Activated CD4-positive, alpha-beta T cell treated with anti-CD3 and anti-CD28 coated beads for 48 hours (primary cell): ENCODE measurements at places on chromosomes 5 and 9.

GRCh38 chr9:112104901-112105300 is 70.2 kb downstream of the SUSD1 start:
- no peak for DNase-seq

DNA sequence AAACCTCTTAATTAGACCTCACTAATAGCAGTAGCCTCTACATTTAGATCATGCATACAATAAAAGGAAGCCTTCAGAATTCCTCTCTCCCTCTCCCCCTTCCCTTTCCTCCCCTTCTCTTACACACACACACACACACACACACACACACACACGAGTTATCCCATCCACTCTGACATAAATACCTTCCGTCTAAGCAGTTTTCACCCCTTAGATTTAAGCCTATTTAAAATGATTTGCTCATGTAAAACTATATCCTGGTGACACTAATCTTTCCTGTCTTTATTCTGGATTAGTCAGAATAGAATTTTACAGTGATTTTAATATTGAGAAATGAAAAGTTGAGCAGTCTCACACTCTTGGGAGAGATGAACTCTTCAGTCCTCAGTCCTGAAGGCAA is 35.0 kb downstream of the PRELID2 start:
- no peak for DNase-seq

GRCh38 chr9:89122949-89123348 is 55.7 kb downstream of the SHC3 start:
- DNase-seq: no peak

- DNase-seq: no peak
These were observed 270.8 kb upstream of the DAPK1 start for GRCh38 chr9:87226896-87227295.

GRCh38 chr9:34370970-34371880 is 5.5 kb downstream of the MYORG start:
- no peak for DNase-seq

DNA sequence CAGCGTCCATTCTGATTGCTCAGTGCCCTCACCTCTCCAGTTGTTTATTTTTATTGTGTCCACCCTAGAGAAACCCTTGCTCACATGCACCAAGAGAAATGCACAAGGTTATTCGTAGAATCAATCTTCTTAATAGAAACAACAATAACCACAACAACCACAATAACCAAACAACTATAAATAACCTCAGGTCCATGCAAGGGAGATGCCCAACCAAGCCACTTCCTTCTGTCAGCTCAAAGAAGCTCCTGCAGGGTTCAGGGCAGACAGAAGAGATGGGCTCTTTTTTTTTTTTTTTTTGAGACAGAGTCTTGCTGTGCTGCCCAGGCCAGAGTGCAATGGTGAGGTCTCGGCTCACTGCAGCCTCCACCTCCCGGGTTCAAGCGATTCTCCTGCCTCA is 14.9 kb upstream of the TCOF1 start:
- no peak for DNase-seq

GRCh38 chr9:85569988-85570387 is 171.8 kb downstream of the AGTPBP1 start:
- no peak for DNase-seq

- no peak for DNase-seq
These were observed 11.4 kb downstream of the PHF2 start for GRCh38 chr9:93587651-93588347.

DNA sequence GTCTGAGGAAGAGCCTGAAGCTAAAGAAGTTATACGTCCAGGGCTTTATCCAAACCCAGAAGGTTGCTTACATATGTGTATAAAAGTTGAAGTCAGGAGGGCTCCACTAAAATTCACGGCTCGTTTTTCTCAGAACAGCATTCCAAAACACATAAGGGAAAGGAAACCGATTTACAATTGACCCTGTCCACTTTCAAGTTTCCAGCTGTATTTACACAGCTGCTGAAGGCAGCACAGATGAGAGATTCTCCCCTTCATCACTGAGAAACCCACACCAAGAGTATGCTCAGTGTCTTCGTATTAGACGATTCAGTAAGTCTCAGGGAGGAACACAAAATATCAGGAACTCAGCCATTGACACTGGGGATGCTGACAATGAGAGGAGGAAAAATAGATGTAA is 5.9 kb upstream of the NREP start:
- no peak for DNase-seq

DNA sequence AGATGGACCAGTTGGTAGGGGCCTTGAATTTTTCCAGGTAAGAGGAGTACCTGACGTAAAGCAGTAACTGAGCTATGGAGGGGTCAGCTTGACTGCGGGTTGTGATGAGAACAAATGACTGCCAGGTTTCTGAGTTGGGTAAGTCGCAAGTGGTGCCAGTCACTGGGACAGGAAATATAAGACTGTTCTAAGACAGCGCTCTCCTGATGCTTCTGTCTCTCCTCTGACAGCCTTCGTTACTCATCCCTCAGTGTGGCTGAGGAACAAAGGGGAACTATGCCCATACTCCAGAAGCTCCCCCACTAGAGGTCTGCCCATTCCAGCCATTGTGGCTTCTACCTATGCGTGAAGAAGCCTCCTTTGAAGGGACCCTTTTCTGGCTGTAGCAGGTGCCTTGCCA is 13.3 kb downstream of the CAVIN4 start:
- no peak for DNase-seq

- DNase-seq: no peak
These were observed 194.4 kb downstream of the EBF1 start for GRCh38 chr5:158905281-158905680.

DNA sequence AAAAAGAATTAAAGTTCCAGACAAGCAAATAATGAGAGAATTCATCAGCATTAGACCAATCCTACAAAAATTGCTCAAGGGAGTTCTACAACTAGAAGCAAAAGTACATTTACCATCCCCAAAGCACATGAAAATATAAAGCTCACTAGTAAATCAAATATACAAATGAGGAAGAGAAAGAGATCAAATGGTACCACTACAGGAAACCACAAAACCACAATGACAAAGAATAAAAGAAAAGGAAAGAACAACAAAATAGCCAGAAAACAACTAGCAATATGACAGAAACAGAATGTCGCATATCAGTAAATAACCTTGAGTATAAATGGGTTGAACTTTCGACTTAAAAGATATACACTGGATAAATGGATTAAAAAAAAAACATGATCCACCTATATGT is 739.0 kb downstream of the DTWD2 start:
- no peak for DNase-seq

GRCh38 chr9:108525186-108525585 is 330.6 kb downstream of the ACTL7B start:
- no peak for DNase-seq
